Activated CD4-positive, alpha-beta T cell treated with anti-CD3 and anti-CD28 coated beads, Interleukin-2, amount 50 U/mL, for 16 hours (primary cell): ENCODE measurements at places on chromosomes 6 and 20.
A peak's percentile ranks its signal among the peaks of the same experiment; 100 is the strongest.

- no peak for DNase-seq
Observed at GRCh38 chr6:96898241-96898851, 655 bp upstream of the NDUFAF4 start.

- DNase-seq, result peak; percentile 54
Observed at GRCh38 chr6:1436334-1437306, 47.2 kb downstream of the FOXF2 start.

GRCh38 chr6:2477250-2477649 lies 231.8 kb upstream of the GMDS start:
- DNase-seq, result no peak

- no peak for DNase-seq
Observed at GRCh38 chr20:54922636-54923035, 447.2 kb downstream of the DOK5 start.

DNA sequence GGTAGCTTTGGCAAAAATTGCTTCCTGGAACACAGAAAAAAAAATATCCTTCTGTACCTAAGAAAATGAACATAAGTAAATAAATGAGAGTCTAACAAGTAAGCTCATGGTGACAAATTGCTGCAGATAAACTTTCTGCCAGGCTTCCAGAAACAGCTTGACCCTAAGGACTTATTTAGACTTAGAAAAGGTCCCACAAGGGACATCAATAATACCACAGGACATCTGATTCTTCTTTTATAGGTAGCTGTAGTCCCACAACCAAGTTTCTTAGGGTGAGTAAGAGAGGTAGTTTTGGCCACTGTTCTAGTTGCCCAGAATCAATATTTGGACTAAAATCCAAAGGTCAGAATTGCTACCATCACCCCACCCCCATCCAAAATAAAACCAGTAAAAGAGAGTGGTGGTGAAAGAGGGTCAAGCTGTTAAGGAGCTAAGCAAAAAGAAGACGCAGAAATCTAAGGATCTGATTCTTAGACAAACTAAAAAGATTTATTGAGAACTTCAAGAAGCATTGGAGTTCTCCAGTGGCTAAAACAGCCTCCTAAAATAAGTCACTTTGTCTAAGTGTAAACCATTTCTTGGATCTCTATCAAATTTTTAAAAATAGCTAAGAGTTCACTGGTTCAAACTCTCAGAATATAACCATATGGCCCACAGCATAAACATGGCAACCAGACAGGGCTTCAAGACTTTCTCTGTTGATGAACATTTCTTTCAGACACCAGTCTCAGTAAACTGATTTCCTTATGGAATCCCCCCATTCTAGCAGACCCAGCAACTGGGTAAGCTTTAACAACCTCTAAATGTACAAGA lies 180.6 kb downstream of the PTPRK start:
- no peak for DNase-seq

- DNase-seq, result no peak
Observed at GRCh38 chr6:48747040-48747439, 636.0 kb upstream of the PTCHD4 start.

GRCh38 chr6:3340358-3340802 lies 81.6 kb downstream of the PSMG4 start:
- DNase-seq, result no peak

GRCh38 chr6:135117413-135117968 lies 62.9 kb upstream of the HBS1L start:
- peak; percentile 91 for DNase-seq

GRCh38 chr6:86456821-86457220 lies 480.5 kb upstream of the HTR1E start:
- no peak for DNase-seq

GRCh38 chr20:50724851-50725723 lies 6.3 kb upstream of the PARD6B start:
- DNase-seq, result peak; percentile 25

DNA sequence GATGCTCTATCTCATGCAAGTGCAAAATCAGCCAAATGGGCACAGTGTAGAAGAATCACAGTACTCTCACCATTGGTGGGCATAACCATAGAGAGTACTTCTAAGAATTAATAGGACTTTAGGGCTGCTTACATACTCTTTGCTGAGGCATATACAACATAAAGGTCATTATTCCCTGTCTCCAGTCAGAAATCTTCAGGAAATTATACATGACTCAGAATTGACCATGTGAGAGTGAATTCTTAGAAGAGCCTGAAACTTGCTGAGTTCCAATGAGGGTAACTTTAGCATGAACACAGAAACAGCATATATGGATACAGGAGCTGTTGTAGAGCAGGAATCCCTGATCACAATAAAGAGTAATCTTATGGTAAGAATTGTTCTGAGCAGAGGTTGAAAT lies 498.7 kb downstream of the TENT5A start:
- no peak for DNase-seq

- peak; percentile 37 for DNase-seq
Observed at GRCh38 chr6:165729307-165729936, 66.4 kb upstream of the PDE10A start.

DNA sequence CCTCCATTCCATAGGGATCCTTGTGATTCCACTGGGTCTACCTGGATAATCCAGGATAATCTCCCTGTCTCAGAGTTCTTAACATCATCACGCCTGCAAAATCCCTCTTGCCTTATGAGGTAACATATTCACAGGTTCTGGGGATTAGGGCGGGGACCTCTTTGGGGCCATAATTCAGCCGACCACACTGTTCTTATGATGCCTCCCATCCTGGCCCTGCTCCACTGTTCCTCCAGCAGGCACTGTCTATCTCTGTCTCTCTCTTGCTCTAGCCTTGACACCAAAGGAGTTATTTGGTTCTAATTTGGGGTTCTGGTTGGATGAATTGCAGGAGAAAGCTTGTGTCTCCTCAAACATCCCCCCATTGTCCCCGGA lies 168.1 kb downstream of the NFATC2 start:
- DNase-seq, result no peak

DNA sequence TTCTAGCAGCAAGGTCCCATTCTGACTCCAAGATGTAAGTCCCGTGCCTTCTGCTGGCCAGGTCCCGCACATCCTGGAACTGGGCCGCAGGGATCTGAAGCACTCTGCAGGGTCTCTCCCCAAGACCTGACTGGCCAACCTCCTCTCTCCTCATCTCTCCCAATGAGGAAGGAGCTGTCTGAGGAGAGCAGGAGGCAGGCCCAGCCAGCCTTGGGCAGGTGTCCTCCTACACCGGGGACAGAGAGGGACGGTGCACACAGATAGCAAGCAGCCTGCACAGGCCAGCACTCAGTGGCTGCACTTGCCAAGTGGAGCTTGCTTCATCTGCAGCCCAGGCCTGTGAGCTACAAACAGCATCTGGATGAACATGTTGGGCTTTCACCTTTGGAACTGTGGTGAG lies 76.8 kb upstream of the CD93 start:
- no peak for DNase-seq

GRCh38 chr6:91534614-91535013 lies 947.7 kb upstream of the MAP3K7 start:
- no peak for DNase-seq

DNA sequence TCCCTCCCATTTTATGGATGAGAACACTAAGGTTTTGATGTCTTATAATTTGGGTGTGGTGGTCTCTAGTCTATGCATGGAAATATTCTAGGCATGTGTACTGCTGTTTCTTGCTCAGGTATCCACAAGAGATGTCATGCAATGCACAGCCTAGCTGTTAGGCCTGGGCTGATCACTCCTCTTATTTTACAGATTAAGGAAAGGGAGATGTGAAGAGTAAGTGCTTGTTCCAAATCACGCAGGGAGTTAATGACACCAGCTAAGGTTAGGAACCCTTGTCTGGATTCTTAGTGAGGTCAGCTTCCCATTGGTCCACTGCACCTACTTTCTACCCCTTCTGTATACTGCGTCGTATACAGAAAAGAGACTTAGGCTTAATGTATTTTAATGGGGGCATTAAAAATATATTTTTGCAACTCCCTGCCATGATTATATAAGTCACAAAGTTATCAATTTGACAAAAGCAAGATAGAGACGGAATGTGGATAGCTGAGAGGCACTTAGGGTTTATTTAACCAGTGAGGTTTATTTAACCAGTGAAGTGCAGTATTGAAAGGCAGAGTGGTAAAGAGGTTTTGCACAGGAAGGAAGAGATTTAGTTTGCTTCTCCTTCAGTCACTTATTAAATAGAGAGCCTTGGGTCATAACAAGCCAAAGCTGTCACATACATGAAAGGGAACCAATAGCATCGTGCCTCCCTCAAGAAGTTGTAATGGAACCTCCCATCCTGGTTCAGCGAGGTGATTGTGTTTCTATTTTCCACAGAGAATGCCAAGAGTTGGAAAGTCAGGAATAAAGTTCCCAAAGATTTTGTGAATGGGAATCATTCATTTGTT lies 95.0 kb upstream of the FAM184A start:
- DNase-seq, result no peak

GRCh38 chr6:29509711-29510110 lies 22.0 kb upstream of the MAS1L start:
- DNase-seq, result no peak
